ENCODE measurements at places on chromosomes 4 and X.

GRCh38 chr4:186188107-186188506, 3.3 kb upstream of the CYP4V2 start:
- DNase-seq: no peak

- DNase-seq: no peak
Measured at GRCh38 chr4:114417214-114417613, 181.4 kb upstream of the UGT8 start.

GRCh38 chrX:103157496-103158316, 57.2 kb upstream of the BEX4 start:
- no peak for DNase-seq

DNA sequence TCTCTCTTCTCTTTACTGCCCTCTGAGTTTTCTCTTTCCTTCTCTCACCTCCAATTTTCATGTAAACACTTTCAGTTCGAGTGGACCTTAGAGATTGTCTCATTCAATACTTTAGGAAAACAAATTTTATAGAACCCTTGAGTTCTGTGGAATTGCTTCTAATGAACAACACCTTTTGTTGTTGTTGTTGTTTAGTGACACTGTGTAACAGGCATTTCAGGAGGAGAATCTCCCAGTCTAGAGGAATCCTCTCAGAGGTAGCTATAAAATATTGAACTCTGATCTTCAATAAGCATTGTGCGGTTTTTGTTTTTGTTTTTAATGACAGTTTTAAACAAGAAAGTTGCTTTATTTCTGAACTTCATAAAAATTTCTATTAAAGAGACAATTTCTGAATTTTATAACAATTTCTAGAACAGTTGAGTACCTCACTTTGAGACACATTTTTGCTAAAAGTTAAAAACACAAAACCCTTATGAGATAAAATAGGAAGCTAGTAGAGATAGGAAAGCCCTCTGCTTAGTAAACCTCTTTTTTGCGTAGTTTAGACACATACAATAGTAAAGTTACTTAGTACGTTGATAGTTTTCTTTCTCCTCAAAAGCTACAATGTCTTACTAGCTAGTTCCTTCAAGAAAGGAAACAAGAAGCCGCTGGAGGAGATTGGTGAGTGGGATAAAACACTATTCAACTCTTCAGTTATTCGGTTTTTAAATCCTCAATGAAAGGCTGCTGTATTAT, 38.8 kb downstream of the CLCN3 start:
- no peak for DNase-seq

DNA sequence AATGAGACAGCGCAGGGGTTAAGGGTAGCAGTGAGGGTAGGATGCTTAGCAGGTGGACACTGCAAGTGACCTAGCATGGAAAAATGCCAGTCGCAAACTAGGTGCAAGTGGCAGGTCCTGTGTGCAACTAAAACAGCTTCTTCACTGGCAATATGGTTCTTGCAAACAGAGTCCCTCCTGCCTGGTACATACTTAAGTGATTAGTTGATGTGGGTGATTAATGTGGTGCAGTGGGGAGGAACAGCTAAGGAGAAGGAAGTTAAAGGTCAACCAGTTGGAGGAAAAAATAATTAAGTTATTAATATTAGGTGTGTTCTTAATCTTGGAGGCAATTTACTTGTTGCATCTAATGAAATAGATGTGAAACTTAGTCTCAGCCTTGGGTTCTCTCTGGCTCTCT, 121.6 kb upstream of the IGFBP7 start:
- DNase-seq: no peak

- DNase-seq: no peak
Measured at GRCh38 chrX:49160908-49161307, 1.6 kb upstream of the MAGIX start.

DNA sequence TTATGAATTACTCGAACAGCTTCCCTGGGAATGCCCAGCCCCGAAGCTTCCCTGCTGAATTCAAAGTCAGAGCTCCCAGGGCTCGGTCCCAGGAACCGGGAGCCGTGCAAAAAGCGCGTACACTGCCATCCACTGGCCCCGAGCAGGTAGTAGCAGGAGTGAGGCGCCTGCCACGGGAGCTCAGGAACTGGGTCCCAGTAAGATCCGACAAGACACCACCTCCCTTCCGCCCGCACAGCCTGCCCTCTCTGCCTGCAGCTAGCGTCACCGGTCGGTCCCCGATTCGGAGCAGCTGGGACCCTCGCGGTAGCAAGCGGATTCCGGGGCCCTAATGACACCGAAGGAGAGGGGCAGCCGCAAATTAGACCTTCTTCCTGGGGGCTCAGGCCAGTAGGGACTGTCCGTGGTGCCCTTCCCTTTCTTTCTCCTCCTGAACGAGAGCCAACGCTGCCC, 1.2 kb downstream of the CORIN start:
- peak; percentile 79 for DNase-seq

GRCh38 chr4:1809754-1810502, 16.8 kb downstream of the FGFR3 start:
- peak; percentile 76 for DNase-seq

DNA sequence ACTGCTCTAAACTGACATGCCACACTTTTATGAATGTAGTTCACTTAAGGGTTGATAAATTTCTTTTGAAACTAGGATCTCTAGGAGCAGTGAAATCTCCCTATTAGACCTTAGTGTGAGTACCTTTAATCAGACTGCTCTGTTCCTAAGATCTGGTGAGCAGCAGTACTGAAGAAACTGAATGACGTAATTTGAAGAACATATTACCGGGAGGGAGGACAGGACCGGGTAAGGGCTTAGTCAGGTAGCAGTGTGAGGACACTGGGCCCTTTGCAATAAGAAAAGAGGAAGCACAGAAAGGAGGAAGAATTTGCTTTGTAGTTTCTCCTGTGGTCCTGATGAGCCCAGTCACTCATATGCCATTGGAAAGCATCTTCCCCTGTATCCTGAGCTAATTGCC, 255.2 kb downstream of the THOC2 start:
- DNase-seq: no peak

DNA sequence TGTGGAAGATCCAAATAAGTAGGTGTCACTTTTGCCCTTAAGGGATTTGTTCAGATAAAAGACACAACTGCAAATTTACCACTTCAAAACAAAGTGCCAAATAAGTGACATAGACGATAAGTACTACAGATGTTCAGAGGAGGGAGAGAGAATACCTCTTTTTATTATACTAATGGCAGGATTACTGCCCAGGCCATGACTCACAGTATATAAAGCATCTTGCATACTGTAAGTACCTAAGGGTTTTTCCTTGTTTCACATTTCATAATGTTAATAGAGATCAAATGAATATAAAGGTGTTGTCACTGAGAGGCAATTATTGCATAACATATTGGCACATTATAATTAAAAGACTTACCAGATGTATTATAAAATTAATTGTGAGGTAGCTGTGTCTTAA, 46.4 kb downstream of the PTPN13 start:
- no peak for DNase-seq

GRCh38 chrX:75067931-75068330, 88.2 kb downstream of the ABCB7 start:
- DNase-seq: no peak

GRCh38 chrX:15781961-15782699, 8.2 kb upstream of the ZRSR2 start:
- DNase-seq: no peak

- no peak for DNase-seq
Measured at GRCh38 chr4:118683513-118683912, 1.7 kb upstream of the METTL14 start.

- DNase-seq: no peak
Measured at GRCh38 chr4:80097400-80098177, 24.6 kb upstream of the ANTXR2 start.

GRCh38 chrX:134459683-134460004, 321 bp upstream of the HPRT1 start:
- DNase-seq: no peak

DNA sequence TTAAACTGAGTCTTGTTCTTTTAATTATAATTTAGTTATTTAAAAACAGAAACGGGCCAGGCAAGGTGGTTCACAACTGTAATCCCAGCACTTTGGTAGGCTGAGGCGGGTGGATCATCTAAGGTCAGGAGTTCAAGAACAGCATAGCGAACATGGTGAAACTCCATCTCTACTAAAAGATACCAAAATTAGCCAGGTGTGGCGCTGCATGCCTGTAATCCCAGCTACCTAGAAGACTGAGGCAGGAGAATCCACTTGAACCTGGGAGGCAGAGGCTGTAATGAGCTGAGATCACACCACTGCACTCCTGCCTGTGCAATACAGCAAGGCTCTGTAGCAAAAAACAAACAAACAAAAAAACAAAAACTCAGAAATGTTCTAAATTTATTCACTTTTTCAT, 852.9 kb downstream of the TECRL start:
- DNase-seq: no peak

DNA sequence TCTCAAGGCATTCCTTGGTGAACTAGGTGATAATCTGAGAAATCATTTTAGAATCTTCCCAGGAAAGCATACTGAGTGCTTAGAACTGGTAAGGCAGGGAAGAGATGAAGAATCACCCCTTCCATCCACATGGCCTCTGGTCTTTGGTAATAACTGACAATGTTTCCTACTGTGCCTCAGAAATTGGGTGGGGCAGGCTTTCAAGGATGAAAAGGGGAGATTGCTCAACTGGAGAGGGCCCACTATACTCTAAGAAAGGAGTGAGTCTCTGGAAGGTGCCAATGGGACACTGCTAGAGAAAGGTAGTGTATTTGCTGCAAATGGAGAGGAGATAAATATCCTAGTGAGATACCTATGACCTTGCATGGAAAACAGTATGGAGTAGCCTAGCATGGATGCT, 135.0 kb upstream of the SCML1 start:
- DNase-seq: no peak

GRCh38 chr4:148934926-148935578, 492.8 kb upstream of the NR3C2 start:
- no peak for DNase-seq

DNA sequence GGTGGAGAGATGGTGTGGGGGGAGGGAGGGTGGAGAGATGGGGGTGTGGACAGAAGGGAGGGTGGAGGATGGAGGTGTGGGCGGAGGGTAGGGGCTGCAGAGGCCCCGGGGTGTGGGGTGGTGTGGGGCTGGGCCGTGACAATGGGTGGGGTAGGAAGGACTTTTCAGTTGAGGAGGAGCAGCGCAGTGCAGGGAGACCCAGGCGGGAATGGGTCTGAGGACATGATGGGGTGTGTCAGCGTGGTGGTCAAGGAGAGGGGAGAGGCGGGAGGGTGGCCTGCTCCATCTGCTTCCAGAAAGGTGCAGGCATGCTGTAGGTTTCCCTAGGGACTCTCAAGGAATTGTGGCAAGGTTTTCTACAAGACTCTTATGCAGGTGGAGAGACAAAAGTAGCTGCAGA, 48.9 kb downstream of the RGS12 start:
- no peak for DNase-seq

- no peak for DNase-seq
Measured at GRCh38 chr4:155822572-155822971, 43.5 kb downstream of the ASIC5 start.

- DNase-seq: no peak
Measured at GRCh38 chrX:150644422-150644821, 48.8 kb upstream of the MTMR1 start.

GRCh38 chr4:2095236-2096072, 36.3 kb downstream of the NAT8L start:
- no peak for DNase-seq

DNA sequence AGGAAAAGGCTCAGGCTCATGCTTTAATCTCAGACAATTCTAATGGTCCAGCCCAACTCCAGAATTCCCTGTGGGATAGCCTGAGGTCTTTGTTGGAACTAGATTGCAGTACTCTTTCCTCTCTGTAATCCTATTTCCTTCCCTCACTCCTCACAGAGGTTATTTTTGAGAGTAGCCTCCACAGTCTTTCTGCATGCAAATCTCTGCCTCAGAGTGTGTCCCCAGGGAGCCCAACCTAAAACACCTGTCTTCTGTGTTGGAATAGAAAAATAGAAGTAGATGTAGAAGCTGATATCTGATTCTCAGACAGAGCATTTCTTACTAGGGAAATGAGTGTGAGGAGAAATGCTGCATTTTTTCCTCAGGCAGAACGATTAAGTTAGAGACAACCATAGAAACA, 915.5 kb upstream of the EPHA5 start:
- DNase-seq: no peak

DNA sequence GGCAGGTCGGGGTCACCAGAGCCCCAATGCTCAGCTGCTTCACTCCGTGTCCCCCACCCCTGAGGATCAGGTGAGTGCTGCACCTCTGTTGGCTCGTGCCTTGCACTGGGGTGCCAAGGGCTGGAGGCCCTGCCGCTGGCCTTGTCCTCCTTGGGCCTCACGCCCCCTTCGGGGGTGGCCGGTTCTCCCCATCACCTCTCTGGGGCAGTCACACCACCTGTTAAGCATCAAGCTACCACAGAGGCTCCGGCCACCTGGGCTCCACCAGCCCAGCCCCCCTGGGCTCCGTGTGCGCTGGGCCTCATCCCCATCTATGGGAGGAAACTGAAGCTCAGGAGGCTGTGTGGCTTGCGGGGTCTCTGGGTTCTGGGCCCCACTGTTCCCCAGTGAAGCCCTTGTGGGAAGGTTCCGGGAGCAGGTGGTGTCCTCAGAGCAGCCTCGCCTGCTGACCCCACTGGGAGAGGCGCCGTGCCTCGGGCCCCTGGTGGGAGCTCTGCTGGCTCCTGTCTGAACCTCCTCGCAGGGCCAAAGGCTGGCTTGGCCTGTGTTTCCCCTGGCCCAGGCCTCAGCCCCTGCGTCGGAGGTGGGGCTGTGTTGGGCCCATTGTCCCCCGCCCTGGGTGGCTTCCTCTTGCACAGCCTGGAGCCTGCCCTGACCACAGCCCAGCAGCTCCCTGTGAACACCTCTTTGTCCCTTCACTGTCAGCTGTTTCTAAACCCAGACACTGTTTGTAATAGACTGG, 30.8 kb downstream of the DOK7 start:
- DNase-seq: no peak

GRCh38 chrX:19372170-19372546, 28.4 kb downstream of the PDHA1 start:
- no peak for DNase-seq

- DNase-seq: no peak
Measured at GRCh38 chrX:22135994-22136684, 104.0 kb downstream of the PHEX start.

DNA sequence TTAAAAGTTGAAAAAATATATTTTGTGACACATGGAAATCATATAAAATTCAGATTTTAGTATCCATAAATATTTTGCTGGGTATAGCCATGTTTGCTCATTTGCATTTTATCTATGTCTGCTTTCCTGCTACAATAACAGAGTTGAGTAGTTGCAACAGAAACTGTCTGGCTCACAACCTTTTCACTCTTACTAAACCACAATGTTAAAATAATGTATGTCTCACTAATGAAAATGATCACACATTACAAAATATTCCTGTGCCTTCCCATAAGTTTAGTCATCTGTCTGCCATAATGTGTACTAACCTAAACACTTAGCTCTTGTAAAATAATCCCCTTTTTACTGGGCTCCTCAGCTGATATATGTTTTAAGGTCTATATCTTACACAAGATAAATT, 174.0 kb upstream of the PRPS2 start:
- no peak for DNase-seq

DNA sequence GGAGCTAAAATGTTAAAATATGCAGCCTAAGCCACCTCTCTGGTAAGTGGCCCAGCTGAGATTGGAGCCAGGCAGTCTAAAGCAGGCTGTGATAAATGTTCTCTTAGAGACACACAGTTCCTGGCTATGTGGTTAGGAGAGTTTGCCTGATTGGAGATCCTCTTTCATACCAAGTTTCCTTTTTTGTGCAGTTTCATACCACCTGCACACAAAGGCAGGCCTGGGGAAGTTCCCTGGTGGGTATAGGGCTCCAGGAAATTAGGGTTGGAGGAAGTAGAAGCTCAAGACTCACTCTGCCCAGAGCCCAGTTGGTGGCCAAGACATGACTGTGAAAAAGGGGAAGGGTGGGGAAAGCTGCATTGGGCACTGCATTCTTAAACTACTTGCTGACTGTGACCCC, 16.9 kb downstream of the CYBB start:
- DNase-seq: no peak

Measured in H1 (cell line).